ENCODE measurements at places on chromosomes 2 and 18. TPM values are rescaled to one million over a fixed set of nuclear protein-coding genes. Genes with fewer than 3 reads are reported as not detected.

The GPR155 gene
- total RNA-seq, result 2.2 TPM

The LYPD6 gene
- not detected for total RNA-seq

The ABCG5 gene
- not detected for total RNA-seq

The LOXHD1 gene
- not detected for total RNA-seq

The PLGLB1 gene
- 1.2 TPM for total RNA-seq

The ADCYAP1 gene
- total RNA-seq, result not detected

Measured in epithelial cell of alveolus of lung (primary cell).